ENCODE measurements at places on chromosomes 5 and 9.

- DNase-seq = no peak
These were observed 55.8 kb downstream of the JAK2 start for GRCh38 chr9:5040730-5041389.

GRCh38 chr5:90424245-90424644, 14.7 kb upstream of the CETN3 start:
- no peak for DNase-seq

- DNase-seq = no peak
These were observed 399 bp upstream of the FBN2 start for GRCh38 chr5:128538250-128539037.

- DNase-seq = no peak
These were observed 298.7 kb upstream of the KCNN2 start for GRCh38 chr5:114062932-114063867.

DNA sequence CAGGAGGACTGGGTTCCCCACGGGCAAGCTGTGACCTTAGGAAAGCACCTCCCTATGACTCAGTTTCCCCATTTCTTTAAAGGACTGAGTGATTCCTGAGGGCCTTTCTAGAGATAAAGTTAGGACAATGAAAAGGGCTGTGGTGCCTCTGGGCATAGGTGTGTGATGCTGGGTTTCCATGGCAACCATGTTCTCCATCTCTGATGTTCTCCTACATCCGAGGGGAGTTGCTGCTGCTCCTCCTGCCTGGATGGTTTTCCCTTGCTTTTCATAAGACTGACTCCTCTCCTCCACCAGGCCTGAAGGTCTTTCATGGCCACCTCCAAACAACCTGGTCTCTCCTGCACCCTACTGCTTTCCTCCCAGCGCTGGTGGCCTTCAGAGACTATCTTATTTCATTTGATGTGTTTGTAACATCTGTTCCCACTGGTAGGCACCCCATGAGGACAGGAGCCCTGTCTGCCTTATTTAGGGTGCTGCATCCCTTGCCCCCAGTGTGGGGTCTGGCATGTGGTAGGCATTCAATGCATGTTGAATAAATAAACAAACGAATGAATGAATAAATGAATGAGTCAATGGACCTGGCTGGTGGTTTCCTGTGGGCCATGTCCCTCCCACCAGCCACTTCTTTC, 112.2 kb upstream of the HAND1 start:
- no peak for DNase-seq

GRCh38 chr9:2199999-2200796, 185.1 kb downstream of the SMARCA2 start:
- DNase-seq = no peak

GRCh38 chr9:99807276-99807852, 14.3 kb upstream of the NR4A3 start:
- no peak for DNase-seq

- no peak for DNase-seq
These were observed 81.2 kb downstream of the TTLL11 start for GRCh38 chr9:122011818-122012498.

DNA sequence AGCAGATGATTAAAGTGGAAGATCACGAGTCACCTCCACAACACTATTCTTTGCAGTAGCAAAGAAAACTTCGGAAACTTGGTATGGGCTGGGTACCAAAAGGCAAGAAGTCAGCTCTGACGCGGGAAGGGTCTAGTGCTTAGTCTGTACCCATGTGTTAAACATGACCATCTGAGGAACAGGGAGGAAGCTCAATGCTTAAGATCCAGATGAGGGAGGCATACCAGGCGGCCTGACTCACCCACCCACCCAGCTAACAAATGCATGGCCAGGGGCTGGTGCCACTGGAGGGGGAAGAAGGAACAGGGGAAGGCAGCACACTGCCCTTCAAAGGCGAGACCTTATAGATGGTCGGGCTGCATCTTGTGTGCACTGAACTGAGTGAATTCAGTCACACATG, 41.8 kb downstream of the CAMSAP1 start:
- DNase-seq = no peak

DNA sequence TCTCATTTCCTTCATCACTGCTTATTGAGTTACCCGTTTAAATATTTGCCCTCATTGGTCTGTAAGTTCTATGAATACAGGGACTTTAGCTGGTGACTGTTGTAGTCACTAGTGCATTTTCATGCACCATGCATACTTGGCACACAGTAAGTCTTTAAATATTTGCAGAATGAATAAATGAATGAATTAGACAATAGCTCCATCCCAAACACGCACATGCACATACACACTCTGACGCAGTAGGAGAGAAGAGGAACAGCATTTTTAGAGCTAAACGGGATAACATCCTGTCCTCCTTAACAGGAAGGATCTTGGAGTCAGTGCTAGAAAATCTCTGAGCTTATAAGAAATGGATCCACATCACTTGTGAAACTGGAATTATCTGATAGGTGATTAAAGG, 447.7 kb downstream of the KIF4B start:
- DNase-seq = no peak

- DNase-seq = no peak
These were observed 62.4 kb downstream of the HMHB1 start for GRCh38 chr5:143874312-143874711.
